NCI-H2081 treated with DMSO at 0.1 percent for 48 hours (cell line): ENCODE measurements at places on chromosomes 1 and 21.

- DNase-seq, result no peak
Observed at GRCh38 chr1:52225174-52225573, 83.3 kb downstream of the ZFYVE9 start.

DNA sequence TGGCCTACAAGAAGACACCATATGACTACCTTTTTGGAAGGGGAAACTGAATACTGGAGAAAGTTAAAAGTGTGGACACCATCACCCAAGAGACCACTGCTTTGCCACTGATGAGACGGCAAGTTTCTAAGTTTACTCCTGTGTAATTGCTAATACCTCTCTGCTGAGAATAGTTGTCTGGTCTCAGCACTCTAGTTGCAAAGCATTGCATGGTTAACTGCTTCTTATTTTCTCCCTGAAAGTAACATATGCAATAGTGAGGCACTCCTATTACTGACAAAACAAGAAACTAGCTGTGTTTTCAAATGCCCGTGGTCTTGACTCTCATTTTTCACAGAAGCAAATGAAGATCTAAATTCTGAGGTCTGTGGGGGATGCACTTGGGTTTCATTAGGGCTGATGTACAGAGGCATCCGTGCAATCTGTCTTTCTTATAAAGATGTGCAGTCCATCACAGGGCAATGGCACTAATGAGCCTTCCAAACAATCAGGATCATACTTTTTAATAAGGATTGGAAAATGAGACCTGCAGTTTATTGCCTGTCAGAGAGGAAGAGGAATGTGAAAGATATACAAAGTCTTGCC, 62.9 kb downstream of the IFI44 start:
- DNase-seq, result no peak

GRCh38 chr1:6157528-6158174, 22.5 kb downstream of the CHD5 start:
- peak; percentile 55 for DNase-seq

DNA sequence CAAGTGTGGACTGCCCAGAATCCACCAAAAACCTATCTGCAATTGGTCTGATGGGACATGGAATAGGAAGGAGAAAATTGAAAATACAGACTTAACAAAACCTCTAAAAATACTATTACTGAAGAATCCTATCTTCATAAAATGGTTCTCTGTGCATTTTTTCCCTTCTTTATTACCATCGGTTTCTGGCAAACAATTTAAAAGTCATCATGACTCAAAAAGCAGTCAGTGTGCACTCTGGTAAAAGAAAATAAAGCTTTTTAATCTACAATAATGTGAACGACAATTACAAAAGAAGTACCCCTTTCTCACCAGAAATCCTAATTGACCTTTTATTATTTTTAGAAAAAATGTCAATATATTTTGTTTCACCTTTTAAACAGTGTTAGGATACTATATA, 186.3 kb downstream of the TPR start:
- DNase-seq, result no peak

DNA sequence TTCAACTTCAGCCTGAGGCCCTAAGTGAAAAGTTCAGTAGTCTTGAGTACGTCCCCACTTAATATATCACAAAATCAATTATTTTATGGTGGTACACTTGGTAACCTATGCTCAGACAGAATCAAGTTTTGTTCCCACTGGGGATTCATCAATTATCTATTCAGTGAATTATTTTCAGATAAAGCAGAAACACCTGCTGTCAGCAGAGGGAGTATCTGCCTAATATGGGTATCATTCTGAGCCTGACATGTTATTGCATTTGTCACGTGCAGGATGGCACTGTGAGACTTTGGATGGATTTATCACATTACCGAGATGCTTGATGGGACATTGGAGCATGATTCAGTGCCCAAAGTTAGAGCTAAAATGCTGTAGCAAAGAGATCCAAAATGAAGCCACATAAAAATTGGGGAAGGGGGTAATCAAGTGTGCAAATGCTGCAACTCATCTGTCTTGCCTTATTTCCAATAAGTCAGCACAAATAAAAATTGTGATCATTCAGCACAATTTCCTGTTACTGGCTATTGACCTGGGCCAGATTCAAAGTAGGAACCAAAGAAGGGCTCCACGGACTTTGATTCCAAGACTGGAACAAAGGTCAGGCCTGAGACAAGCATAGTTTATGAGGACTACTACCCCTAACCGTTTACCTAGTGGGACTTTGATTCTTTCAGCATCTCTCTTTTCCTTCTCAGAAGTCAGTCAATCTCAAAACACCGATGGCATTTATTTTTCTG, 657.6 kb downstream of the LMO4 start:
- DNase-seq, result no peak

DNA sequence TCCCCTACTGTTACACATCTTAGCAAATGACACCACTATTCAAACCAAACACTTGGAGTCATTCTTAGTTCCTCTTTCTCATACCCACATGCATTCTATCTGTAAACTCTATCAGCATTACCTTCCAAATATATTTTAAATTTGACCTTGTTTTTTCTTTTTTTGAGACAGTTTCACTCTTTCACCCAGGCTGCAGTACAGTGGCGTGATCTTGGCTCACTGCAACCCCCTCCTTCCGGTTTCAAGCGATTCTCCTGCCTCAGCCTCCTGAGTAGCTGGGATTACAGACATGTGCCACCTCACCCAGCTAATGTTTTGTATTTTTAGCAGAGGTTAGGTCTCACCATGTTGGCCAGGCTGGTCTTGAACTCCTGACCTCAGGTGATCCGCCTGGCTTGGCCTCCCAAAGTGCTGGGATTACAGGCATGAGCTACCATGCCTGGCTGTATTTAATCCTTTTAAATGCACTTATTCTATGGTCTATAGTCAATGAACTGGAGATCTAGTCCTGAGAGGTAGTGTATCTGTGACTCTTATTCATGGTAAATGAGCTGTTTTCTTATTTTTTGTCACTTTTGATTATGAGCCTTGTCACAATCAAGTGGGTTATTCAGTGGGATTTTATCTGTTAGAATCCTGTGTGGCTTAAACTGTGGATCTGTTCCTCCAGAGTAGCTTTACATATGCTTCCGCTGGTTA, 73.1 kb downstream of the GATAD2B start:
- DNase-seq, result no peak

GRCh38 chr21:25640202-25640942, 1.3 kb downstream of the JAM2 start:
- DNase-seq, result no peak

- DNase-seq, result no peak
Observed at GRCh38 chr1:212607206-212607912, 1.2 kb upstream of the ATF3 start.

- DNase-seq, result no peak
Observed at GRCh38 chr1:94384485-94385265, 33.5 kb upstream of the ABCD3 start.

DNA sequence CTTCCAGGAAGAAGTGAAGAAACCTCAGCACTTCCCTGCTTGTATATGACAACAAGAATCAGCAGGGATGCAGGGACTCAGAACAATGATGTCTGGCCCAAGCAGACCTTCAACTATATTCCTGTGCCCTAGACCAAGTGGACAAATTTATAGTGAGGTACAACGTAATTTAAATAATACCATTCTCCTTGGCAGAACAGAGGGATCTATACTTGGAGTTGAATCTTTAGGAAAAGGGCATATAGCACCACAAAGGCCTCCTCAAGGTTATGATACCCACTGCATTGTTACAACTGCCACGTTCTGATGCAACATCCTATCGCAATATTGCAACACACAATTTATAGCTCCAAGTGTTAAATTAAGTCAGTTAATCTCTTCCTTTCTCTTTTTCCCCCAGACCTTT, 29.1 kb upstream of the GFI1 start:
- DNase-seq, result no peak

- no peak for DNase-seq
Observed at GRCh38 chr1:185291159-185291558, 25.9 kb downstream of the IVNS1ABP start.

GRCh38 chr1:238664139-238664538, 722.2 kb upstream of the CHRM3 start:
- DNase-seq, result no peak

- DNase-seq, result no peak
Observed at GRCh38 chr1:173206816-173207568, at the start of gene TNFSF4. Gene TNFSF4, minus strand, starts transcription at chr1:173207331. Its CDS starts 155 bp downstream, at chr1:173207176.

- DNase-seq, result no peak
Observed at GRCh38 chr1:15007842-15008241, 145.7 kb upstream of the TMEM51 start.

DNA sequence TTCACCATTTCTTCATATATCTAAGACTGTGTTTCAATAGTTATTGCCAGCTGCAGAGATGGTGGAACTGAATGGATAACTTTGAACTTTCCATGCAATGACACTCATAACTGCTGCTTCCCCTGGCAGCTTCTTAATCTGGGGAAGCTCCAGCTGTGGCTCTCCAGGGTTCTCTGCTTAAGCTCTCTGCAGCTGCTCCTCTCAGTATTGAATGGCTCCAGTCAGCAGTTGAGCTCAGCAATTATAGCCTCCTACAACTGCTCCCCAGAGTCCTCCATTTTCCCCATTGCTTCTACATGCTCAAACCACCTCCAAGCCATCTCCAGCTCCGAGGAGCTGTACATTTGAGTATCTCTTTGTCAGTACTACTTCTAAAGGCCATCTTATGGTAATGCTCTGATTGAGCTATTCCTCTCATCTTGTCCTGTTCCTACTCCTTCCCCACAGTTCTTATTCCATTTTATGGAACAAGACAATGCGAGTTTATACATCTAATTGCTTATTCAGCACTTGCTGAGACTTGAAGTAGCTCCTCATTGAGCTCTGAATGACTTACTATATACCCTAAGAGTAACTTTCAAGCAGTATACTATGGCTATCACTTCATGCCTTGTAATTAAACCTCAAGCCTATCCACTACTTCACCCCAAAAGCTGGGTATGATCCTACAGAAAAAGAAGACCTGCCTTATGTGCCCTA, 362.4 kb downstream of the NEGR1 start:
- DNase-seq, result no peak

DNA sequence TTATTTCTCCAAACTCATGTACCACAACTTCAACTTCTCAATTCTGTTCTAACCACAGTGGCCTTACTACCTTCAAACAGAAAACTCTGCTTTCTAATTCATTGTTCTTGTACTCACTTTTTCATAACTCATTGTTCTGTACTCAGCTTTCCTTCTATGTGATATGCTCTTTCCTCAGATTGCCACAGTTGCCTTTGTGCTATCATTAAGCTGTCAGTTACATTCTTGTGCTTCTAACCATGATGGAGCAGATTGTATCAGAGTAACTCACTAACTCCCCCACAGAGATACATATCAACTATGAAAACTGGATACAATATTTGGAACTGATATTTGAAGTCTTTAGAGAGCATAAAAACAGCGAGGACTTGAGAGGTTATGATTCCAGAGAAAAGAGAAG, 1213.7 kb downstream of the KCNT2 start:
- no peak for DNase-seq

DNA sequence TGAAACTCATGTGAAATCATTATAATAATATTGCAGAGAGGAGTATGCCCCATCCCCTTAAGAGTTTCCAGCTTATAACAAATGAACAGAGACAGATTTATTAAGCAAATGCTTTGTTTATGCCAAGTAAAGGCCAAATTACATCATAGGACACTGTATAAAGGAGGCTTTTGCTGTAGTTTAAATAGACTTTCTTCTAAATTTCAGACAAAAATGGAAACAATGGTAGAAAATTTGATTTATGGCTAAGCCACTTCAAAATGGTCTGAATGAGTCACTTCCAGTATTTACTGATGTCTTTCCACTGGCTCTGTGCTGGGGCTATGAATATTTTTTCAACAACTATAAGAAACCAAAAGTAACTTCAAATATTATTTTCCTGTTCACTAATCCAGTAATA, 81.1 kb upstream of the ST6GALNAC5 start:
- no peak for DNase-seq

- no peak for DNase-seq
Observed at GRCh38 chr21:42554251-42554961, 40.8 kb downstream of the SLC37A1 start.

DNA sequence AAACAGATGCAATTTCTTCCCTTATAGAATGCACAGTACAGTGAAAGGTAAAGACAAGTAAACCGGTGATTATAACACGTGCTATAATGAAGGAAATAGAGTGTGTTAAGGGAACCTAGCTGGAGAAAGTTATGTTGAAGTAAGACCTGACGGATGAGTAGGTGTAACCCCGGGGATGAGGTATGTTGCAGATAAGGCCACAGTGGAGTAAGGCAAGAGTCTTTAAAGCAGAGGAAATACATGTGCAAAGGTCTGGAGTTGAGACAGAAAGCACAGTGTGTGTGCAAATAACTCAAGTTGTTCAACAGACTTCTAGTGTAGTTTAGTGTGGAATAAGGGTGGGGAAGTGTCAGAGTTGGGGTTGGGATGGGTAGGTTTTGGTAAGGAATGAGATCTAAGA, 2.9 kb downstream of the DBT start:
- DNase-seq, result no peak

DNA sequence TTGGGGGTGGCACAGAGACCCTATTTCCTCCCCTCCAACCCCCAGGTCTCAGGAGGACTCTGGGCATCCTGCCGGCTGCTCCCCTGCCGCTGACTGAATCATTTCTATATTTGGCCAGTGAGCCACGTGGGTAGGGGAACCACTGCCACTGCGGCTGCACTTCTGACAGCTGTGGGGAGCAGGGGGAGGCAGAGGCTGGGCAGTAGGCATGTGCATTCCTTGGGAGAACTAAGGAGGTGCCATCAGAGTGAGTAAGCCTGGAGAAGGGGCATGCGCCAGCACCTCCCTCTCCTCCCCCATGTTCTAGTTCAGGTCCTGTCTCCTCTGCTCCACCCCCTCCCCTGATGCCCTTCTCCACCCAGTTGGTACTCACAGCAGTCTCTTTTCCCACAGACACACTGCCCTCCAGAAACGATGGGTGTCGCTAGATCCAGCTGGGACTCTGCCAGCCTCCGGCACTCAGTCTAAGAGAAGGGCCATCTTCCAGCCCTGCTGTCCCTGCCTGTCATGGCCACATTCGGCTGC, 12.0 kb downstream of the PPFIA4 start:
- no peak for DNase-seq

- no peak for DNase-seq
Observed at GRCh38 chr1:31062867-31063380, 2.6 kb downstream of the PUM1 start.

DNA sequence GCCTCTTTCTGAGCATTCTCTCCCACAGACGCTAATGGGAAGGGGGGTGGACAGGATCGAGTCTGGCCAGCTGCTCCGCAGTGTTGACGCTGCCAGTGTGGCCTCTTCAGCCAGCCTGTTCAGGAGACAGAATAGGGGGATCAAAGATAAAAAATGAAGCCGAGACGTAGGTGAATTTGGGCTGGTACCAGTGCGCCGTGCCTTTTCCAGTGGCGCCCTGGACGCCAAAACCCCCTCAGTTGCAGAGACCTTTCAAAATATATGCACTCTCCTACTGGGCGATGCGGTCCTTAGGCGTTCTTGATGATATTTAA, 1.1 kb downstream of the TTC3 start:
- DNase-seq, result no peak

DNA sequence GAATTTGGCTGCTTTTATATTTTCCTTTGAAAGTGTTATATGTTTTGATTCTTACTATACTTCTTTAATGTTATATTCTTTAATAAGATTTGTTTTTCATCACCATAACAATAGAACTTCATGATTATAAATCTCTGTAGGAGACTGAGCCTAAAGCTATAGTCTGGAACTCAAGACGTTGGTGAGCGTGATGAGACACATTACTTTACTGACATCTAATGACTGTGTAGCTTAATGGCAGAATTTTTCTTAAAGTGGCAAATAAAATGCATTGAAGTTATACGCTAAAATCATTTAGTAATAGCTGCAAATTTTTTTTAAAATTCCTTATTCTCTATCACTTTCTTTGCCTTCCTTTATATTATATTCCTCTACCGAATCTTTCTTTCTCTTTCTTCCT, 56.1 kb upstream of the HAO2 start:
- DNase-seq, result no peak
